DMS79 (cell line): ENCODE measurements at places on chromosomes 3 and 15.

DNA sequence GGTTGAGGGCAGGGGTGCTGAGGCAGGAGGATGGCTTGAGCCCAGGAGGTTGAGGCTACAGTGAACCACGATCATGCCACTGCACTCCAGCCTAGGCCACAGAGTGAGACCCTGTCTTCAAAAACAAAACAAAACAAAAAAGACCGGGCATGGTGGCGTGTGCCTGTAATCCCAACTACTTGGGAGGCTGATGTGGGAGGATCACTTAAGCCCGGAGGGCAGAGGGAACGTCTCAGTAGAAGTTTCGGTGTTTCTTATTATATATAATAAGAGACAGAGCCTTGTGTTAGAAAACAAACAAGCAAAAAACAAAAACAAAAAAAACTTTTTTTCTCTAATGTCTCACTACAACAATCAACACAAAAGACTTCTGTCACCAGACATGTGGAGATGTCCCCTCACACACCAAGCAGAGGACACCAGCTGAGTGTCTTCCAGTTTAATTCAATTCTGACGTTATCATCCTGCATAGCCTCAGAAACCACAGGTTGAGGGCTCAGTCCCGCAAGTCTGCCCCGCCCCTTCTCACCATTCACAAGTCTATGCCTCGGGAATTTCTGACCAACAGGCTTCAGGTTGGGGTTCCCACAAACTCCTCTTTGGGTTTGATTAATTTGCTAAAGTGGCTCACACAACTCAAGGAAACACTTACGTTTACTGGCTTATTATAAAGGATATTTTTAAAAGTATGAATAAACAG is 24.0 kb upstream of the EIF4A2 start:
- no peak for DNase-seq

GRCh38 chr15:31305375-31305774 is 21.3 kb upstream of the KLF13 start:
- DNase-seq: no peak

- DNase-seq: no peak
Observed at GRCh38 chr3:155417119-155417517, 123.6 kb upstream of the STRIT1 start.

DNA sequence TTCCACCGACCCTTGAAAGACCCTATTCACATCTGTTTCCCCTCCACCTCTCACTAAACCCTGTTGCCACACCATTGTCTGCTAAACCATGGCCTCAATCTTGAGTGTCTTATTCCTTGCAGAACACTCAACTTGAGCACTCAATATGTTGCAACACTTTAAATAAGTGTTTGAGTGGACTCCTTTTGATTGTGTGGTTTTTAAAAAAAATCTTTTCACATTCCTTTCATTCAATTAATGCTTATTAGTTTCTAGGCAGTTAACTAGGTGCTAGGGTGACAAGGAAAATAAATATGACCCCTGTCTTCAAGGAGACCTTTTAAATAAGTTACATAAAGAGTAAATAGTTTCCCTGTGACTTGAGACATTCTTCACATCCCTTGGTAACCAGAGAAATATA is 13.3 kb upstream of the HHLA2 start:
- peak; percentile 86 for DNase-seq

GRCh38 chr3:153159771-153160397 is 2.1 kb upstream of the RAP2B start:
- DNase-seq: no peak

- no peak for DNase-seq
Observed at GRCh38 chr15:95826412-95827195, 503.9 kb upstream of the NR2F2 start.

DNA sequence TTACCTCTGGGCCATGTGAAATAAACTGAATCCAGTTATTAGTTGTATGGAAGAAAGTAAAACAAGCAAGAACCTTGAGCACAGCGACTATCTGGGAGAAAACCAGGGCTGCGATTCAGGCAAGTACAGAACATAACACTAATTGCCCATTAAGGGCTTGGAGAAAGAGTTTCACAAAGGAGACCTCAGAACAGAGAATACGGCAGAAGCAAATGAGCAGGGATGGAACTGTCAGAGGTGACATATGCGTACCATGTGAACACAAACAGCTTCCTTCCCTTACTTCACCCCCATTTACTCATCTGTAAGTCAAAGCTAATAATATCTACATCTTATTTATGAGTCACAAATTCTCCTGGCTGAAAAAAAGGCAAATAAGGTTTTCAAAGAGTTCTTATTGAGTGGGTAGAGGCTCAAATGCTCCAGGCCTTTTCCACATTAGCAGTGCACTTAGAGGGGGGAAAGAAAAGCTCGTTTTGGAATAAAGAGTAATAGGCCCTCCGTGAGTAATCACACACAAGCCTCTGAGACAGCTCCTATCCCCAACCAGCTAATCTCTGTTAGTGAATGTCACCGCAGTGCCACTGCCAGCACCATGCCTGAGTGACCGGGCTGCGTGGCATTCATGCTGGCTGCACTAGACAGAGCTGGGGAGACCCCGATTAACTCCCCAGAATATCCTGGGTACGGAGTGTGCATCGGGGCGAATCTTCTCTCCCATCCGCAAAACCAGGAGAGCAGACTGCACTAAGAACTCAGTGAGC is 2.6 kb downstream of the PCSK6 start:
- DNase-seq: no peak

DNA sequence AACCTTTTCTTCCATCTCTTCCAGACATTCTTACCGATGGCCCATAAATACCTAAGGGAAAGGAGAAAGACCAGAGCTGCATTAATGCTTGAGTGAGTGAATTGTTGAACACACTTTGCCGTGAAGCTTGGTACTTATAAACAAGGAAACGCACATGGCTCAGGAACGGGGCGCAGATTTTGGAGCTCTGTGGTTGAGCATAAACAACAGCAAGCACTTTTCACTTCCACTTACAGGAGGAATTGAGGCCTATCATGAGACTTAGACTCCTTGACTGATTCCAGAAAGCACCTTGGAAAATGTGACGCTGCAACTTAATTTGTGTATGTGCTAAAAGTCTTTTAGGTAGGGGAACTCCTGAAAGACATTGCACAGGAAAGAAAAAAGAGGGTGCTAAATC is 197.5 kb upstream of the FEZF2 start:
- DNase-seq: no peak

DNA sequence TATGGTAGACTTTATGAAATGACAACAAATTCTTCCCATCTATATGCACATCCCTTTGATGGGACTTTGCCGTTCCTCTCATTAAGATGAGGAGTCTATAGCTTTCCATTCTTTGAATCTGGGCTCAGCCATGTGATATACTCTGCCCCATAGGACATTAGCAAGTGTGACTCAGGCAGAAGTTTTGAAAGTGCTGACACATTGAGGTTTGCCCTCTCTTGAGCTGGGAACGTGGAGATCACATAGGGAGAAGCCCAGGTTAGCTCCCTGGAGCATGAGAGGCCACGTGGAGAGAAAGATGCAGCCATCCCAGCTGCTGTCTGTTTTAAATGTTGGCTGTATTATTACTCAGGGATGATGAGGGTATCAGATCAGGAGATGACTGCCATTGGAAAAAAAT is 67.7 kb upstream of the OXTR start:
- no peak for DNase-seq

GRCh38 chr3:64634417-64634816 is 53.4 kb downstream of the ADAMTS9 start:
- no peak for DNase-seq

DNA sequence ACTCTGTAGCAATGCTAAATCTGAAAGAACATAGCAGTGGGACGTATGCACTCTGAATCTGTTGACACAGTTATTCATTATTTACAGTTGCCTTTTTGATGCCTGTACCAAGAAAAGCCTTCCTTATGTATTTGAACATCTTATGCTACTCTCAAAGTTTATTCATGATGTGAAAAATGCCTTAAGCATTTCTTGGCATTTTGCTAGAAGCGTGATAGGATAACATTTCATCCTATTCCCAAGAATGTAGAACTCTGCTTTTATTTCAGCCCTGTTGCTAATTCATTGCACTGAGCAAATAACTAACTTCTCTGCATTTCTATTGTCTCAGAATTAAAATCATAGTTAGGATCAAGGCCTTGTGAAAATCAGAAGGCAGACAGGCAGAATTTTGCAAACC is 105.5 kb downstream of the STRIT1 start:
- no peak for DNase-seq

GRCh38 chr3:95798628-95799027 is 1015.8 kb upstream of the EPHA6 start:
- DNase-seq: no peak

DNA sequence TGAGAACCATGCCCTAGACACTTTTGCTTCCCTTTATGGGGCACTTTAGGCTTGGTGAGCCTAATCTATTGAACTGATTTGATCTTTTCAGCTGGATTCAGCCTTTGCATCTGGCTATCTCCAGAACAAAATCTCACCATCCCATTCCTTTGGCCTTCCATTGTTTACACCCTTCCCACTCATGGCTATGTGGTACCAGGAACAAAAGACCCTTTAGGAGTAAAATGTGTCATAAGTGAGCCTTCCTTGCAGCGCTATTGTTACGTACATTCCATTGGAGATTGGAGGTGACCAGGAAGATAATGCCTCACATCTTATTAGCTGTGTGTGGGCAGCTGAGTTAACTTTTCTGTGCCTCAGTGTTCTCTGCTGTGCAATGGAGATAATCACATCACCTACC is 188.4 kb downstream of the SATB1 start:
- DNase-seq: no peak

DNA sequence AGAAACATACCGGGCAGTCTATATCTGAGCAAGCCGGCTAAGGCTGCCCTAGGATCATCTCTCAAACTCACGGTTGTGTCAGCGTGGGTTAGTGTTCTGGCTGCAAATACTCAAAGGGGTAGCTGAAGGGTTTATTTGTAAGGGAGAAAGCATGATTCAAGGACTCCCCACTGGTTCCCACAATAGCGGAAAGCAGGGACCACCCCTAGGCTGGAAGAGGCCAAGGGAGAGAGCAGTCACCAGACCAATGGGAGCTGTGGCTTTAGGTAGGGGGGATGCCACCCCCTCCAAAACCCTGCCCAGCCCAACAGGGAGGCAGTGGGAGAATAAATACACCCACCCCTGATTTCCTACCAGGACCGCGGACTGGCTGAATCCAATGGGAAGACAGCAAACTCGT is 7.3 kb upstream of the LMCD1 start:
- DNase-seq: no peak

DNA sequence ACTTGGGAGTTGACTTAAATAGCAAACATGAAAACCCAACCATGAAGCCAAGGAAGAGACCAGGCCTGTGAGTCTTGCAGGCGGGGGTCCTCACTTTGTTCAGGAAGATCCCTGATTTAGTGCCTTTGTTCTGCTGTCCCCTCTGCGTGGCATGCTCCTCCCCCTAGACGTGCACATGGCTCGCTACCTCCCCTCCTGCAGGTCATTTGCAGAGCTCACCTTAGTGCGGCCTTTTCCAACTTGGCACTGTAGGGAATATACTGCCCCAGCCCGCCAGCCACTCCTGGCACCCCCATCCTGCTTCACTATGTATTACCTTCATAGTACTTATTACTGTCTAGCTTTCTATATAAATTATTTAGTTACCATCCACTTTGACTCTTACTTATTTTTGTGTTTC is 18.3 kb downstream of the GXYLT2 start:
- no peak for DNase-seq

GRCh38 chr3:47912006-47912504 is 104.2 kb downstream of the MAP4 start:
- DNase-seq: no peak

GRCh38 chr3:136714020-136714419 is 38.2 kb downstream of the STAG1 start:
- DNase-seq: no peak

DNA sequence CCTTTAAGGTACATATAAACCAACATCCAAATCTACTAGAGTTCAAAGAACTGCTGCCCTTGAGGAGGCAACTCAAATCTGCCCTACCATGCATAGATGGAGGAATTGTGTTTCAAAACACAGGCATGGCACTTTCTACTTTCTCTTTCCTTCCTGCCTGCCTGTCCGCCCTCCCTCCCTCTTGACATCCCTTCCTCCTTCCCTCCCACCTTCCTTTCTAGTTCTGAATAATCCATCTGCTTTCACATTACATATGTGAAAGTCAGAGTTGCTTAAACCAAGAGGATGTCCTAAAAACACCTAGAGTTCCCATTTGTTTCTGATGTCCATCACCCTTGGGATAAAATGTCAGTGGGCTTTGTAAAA is 537.6 kb downstream of the FOXP1 start:
- DNase-seq: no peak

DNA sequence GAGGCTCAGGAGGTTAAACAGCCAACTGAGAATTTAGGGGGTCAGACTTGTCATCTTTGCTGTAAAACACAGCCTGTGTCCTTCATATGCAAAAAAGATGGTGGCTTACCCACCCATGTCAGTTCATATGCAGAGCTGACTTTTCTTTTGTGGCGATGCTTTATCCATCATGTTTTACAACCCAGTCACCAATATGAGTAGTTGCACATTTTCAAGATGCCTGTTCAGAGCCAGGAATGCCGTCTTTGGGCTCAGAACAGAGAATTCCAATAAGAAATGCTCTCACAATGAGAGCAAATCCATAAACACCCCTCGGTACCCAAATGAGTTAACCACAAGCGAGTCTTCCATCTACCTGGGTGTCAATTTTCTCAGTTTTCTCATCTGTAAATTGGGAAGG is 83.6 kb downstream of the TIGIT start:
- no peak for DNase-seq
